Fibroblast of gingiva (primary cell): ENCODE measurements at places on chromosomes 1 and 21.
A peak's percentile ranks its signal among the peaks of the same experiment; 100 is the strongest.

GRCh38 chr1:212037900-212038299, 2.4 kb downstream of the DTL start:
- no peak for DNase-seq

- no peak for DNase-seq
These were observed 10.9 kb downstream of the TIMM17A start for GRCh38 chr1:201966171-201966570.

GRCh38 chr1:112718691-112719418, 3.7 kb upstream of the PPM1J start:
- peak; percentile 51 for DNase-seq

- DNase-seq = no peak
These were observed 25.5 kb upstream of the SARS1 start for GRCh38 chr1:109188200-109188599.

DNA sequence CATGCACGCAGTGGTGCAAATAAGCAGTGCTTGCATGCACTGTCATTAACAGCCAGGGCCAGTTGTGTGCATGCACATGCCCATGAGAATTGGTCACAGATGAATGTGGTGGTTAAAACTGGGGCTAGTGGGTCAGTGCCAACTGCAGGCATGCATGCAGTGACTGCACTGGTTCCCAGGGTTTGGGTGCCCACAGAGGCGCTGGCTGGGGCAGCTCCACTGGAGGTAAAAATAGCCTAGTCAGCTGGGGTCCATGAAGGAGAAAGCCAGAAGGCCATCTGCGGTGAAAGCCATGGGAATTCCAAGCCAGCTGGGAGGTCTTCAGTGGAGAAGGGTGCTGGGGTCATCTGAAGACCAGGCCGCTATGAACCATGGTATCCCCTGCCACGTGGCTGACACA, 70.2 kb downstream of the SLC5A9 start:
- no peak for DNase-seq

DNA sequence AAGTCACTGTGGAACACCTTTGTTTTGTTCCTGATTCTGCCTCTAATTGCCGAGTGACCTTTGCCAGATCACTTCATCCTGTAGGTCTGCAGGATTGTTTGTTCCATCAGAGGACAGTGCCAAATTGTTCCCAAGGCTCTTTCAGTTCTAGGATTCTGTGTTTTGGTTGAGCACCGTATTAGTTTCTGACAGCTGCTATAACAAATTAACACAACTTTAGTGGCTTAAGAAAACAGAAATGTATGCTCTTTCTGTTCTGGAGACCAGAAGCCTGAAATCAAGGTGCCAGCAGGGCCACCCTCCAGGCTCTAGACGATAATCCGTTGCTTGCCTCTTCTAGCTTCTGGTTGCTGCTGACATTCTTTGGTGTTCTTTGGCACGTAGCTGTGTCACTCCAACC, 3.4 kb upstream of the PIGR start:
- no peak for DNase-seq

DNA sequence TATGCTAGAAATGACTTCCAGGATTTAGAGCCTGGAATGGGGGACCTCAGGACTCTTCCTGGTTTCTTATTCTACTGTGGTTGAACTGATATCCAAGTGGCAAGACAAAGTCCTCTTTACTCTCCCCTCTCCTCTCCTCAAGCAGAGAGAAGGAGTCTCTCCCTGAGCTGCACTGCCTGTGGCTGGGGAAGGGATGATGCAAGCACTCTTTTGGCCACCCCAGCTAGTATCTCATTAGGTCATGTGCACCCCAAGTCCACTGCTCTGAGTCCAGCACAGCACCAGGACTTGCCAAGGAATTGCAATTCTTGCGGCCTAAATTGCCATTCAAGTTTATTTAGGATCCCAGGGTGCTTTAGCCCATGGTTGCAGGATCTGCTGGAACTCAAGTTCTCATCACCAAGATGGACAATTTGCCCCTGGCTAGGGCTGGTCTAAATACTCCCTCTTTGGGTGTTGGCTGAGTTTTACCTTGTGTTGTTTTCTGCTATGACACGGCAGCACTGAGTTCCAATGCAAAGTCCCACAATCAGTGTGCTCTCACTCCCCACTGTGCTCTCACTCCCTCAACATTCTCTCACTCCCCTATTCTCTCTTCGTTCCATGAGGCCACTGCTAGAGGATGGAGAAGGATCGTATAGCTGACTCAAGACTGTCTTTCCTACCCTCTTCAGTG, 172.2 kb downstream of the TM2D1 start:
- no peak for DNase-seq

- no peak for DNase-seq
These were observed 633 bp upstream of the RFX5 start for GRCh38 chr1:151347523-151348246.

GRCh38 chr1:207644852-207645634, at the start of gene CR1L:
TSS of gene CR1L (plus strand) at chr1:207645133. CDS start at chr1:207645234, 101 bp downstream.
- peak; percentile 31 for DNase-seq

- DNase-seq = peak; percentile 31
These were observed 47.7 kb downstream of the ETS2 start for GRCh38 chr21:38853421-38853919.

DNA sequence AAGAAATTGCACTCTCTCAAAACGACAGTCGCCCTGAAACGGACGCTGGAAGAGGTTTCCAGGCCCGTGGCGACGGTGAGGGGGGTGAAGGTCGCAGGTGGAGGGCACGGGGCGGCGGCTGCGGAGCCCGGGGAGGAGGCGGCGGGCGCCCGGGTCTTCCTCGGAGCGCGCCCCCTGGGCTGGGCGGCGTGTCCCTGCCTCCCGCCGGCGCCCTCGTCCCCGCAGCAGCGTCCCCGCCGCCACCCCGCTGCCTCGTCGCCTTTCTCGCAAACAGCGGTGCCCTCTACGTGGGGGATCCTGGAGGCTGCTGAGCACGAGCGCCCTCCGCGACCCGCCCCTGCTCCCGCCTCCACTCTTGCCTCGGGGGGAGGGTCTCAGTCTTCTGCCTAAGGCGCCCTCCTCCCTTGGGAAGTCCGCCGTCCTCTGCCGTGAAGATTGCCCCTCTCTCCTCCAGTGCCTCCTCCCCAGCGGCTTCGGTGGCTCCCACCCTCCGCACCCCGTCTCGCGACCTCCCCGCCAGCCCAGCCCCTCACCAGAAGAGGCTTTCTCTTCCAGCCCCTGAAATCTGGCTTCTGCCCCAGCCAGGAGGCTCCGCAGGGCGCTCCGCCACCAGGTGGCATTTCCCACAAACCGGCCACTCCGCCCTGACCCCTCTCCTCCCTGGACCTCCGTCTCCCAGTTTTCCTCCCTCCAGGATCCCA, 227.4 kb downstream of the SDCCAG8 start:
- no peak for DNase-seq

DNA sequence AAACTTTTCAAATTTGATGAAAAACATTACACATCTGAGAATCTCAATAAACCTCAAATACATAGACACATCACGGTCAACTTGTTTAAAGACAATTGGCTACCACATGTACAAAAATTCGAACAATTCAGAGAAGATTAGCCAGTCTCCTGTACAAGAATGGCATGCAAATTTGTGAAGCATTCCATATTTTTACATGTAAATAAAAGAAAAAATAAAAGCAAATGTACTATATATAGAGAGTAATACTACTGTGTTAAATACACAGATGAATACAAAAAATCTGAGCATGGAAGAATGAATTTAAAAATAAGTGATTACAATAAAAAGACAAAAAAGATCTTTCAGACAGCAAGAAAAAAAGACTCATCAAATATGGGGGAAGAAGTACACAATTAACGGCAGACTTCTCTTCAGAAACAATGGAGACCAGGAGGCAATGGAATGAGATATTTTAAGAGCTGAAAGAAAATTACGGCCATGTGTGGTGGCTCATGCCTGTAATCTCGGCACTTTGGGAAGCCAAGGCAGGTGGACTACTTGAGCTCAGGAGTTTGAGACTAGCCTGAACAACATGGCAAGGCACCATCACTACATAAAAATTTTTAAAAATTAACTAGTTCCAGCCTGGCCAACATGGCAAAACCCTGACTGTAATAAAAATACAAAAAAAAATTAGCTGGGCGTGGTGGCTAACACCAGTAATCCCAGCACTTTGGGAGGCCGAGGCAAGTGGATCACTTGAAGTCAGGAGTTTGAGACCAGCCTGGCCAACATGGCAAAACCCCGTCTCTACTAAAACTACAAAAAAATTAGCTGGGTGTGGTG, 23.2 kb downstream of the HAX1 start:
- no peak for DNase-seq

GRCh38 chr1:60891765-60892164, 190.6 kb upstream of the NFIA start:
- peak; percentile 2 for DNase-seq

DNA sequence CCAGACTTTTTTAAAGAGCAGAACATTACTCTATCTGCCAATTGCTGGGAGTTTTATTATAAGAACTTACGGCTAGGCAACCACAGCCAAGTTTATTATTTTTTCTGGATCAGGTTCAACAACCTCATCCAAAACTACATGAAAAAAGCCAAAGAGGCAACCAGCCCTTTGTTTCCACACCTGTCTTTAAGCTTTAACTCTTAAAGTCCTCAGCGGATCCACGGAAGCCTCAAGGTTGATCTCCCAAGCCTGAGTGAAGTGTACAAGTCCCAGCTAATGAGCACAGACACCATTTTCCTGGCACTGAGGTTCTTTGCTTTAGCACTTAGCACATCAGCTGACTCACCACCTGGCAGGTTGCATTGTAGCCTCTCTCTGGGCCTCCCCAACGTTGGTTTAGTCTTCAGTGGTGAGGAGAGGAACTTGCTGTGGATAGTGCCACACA, 143.1 kb downstream of the TGFBR3 start:
- peak; percentile 38 for DNase-seq
